ENCODE measurements at places on chromosomes 4 and X. TPM values are rescaled to one million over a fixed set of nuclear protein-coding genes. Genes with fewer than 3 reads are reported as not detected.

Gene TMPRSS11A
- total RNA-seq = not detected

Gene GAGE12F
- 0.57 TPM for total RNA-seq

Gene VSIG4
- 207 TPM for total RNA-seq

Gene ATP5ME
- 43.4 TPM for total RNA-seq

Gene CITED1
- not detected for total RNA-seq

Gene SMIM31
- not detected for total RNA-seq

Gene KLHL2
- total RNA-seq = 20.6 TPM

Gene VGLL1
- total RNA-seq = not detected

Gene VCX2
- total RNA-seq = not detected

Gene TEX11
- total RNA-seq = not detected

Gene PKD2
- total RNA-seq = 39.8 TPM

Gene SLC34A2
- not detected for total RNA-seq

Gene FRAS1
- 0.84 TPM for total RNA-seq

Gene ARAP2
- 6.7 TPM for total RNA-seq

Gene LONRF3
- 1.3 TPM for total RNA-seq

Gene CPEB2
- 10.8 TPM for total RNA-seq

Gene ARHGAP6
- total RNA-seq = 4.2 TPM

Gene PCDH10
- 9.4 TPM for total RNA-seq

Gene SLC6A8
- total RNA-seq = 136 TPM
